NCI-H2227 treated with DMSO at 0.1 percent for 48 hours (cell line): ENCODE measurements at places on chromosomes 13 and 19.

DNA sequence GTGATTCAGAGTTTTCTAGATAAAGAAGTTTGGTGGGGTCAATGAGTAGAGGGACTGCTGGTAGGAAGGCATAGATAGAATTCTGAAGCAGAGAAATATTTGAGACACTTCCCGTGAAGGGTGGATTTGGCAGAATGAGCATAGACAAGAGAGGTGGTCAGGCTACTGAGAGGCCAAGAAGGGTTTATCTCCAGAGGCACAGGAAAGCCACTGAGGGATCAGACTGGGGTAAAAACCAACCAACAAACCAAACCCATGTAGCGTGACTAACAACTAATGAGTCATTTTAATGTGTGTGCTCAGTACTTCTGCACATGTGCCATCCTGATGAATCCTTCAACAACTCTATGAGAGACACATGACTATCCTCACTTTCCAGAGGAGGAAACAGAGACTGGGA is 60.0 kb upstream of the SERP2 start:
- no peak for DNase-seq

DNA sequence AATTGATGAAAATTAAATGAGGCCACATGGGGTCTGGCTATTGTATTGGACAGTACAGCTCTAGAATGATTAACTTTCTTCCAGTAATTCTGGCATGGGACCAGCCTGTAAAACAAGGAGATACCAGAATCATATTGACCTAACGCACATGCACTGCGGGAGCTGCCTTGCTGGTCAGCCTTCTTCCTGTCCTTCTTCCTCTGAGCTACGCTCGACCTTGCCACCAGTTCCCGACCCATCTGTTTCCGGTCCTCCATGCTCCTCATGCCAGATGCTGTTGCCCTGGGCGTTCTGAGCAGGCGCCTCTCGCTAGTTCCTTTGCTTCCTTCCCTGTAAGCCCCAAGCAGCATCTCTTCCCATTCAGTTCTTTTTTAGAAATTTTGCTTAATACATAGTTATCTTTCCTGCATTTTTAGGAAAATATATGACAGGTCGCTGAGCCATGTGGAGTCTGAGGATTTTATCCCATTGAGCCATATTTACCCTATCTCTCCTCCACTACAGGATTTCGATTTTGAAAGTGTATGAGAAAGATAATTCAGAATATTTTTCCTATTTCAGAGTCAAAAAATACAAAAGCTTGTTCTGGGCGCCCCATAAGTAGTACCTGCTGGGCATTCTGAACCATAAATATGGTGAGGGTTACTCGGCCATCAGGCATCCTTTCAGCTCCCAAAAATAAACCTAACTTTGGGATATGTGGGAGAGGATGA is 38.6 kb downstream of the TNFRSF19 start:
- DNase-seq, result no peak

DNA sequence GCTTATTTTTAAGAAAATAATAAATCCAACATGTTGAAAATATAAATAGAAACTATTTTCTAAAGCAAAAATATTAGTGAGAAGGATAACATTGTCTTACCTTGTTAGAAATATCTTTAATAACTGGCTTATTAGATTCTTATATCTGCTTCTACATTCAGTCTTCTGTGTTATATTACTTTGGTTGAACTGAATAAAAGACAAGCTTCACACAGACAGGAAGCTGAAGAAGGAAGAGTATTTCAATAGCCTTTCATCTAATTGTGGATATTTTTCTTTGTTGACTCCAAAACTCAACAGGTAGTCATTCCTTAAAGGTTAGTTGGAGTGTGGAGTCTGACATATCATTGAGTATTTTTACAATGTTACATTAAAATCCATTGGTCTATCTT is 10.9 kb downstream of the SETDB2 start:
- no peak for DNase-seq

DNA sequence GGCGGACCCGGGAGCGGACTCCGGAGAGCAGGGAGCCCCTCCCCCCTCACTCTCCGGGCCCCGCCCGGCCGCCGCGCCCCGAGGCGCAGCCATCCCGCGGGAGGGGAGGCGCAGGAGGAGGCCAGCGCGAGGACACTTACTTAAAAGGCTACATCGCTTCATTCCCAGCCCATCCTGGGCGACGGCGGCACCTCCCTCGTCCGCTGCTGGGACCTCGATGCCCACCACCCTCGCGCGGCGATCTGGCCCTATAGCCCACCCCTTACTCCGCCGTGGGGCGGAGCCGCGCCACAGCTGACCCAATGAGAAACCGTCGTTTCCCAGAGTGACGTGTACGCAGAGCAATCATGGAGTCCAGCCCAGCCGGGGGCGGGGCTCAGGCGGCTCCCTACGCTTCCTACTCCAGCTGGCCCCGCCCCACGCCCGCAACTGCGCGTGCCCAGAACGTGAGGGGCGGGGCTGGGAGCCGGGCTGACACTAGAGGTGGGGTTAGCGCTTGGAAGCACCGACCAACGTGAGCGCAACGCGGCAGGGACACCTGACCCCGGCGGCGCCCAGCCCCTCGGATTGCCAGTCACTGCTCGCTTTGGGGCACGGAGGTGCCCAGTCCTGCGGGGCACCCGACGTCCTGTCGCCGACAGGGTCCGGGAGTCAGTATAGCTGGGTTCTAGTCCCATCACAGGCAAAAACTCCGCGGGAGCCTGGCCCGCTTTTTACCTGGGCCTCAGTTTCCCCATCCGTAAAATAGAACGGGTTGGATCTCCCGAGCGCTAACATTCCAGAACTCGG is at the start of gene ANKRD27:
Gene ANKRD27 (minus strand): TSS at position 250 of the 789 bp plus-strand sequence. CDS start 16,165 bp downstream, outside the sequence.
- DNase-seq, result peak; percentile 100

DNA sequence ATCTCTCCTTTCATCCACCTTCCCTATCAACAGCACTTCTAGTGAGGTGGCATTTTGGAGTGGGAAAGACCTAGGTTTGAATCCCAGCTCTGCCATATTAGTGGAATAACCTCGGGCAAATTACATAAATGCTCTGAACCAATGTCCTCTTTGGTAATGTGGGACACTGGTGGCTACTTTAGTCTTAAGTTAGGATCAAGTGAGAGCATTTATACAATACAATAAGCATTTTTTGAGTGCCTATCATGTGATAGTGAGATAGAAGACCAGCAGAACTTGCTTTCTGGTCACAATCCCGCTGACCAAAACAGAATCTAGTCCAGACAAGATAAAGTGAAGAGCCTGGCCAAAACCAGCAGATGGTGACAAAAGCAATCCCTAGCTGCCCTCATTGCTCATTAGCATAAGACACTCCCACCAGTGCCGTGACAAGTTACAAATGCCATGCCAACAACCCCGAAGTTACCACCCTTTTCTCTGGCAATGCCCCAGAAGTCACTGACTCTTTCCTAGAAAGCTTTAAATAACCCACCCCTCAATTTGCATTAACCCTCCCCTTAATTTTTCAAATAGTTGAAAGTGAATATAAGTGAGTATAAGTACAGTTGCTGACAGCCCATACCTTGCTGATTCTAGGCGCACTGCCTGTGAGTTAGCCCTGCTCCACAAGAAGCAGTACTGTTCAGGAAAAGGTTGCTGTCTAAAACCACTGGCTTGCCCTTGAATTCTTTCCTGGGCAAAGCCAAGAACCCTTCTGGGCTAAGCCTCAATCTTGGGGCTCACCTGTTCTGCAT is 28.9 kb upstream of the KPNA3 start:
- no peak for DNase-seq
